ENCODE measurements at places on chromosomes 16 and 17.

- no peak for DNase-seq
Measured at GRCh38 chr16:50505714-50506542, 42.3 kb upstream of the NKD1 start.

GRCh38 chr17:57352665-57353175 is 96.4 kb downstream of the MSI2 start:
- DNase-seq, result no peak

DNA sequence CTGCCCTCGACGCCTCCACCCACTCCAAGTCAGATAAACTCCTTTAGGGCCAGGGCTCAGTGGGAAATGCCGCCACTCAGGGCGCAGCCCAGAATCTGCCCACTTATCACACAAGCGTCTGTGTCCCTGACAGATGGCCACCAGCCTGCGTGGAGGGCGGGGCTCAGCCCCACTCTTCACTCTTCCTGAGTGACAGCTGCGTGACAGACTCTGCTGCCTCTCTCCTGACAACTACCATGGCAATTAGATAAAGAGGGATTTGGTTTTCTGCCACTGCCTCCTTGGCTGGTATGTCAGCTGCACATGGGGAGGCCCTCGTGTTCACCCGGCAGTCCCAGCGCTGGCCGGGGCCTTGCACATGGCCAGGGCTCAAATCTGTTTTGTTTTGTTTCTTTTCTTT is 96.2 kb downstream of the RTN4RL1 start:
- no peak for DNase-seq

DNA sequence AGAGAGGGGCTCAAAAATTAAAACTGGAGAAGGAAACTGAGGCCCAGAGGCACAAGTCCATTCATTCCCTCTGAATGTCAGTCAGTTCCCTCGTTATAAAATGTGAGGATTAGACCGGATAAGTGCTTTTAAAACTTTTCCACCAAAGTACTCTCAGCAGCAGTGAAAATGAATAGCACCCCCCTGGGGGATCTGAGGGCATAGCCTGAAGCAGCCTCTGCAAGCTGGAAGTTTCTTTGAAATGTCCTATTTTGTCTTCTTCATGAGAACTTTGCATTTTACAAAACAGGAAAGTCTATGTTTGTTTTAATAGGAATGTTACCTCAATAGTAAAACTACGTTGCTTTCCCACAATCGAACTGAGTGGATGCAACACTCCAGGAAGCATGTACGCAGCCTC is 273.0 kb downstream of the CEP112 start:
- no peak for DNase-seq

DNA sequence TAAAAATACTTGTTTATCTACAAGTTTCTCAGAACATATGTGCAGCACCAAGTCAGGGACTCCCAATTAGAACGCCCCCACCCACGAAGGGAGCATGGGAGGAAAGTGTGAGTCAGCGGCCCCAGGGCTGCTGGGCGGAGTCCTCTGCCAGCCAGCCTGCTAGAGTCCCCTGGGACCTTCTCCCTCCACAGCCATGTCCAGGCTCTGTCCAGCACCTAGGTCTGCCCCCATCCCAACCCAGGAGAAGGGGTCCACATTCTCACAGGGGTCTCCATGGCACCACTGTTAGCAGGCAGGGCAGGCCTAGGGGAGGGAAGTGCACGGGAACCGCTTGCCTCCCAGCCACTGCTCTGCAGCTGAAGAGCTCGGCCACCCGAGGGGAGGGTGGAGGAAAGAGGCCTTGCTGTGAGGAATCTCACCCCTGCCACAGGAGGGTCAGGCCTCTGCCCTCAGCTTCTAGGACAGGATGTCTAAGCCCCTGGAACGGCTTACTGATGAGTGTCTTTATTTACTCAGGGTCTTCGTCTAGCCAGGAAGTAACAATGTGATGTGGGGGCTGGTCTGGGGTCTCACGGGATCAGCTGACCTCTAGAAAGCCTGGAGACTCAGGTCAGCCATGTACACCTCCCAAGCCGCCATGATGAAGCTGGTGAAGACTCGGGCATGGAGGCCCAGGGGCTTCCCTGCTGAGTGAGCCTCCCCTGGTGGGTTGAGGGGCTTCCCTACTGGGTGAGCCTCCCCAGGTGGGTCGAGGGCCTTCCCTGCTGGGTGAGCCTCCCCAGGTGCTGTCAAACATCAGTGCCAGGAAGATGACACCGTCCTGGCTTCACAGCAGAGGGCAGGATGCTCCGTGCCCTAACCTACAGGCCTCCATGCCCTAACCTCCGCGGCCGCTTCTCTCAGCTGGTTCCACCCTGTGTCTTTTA is 190.3 kb downstream of the RBFOX3 start:
- DNase-seq, result no peak

DNA sequence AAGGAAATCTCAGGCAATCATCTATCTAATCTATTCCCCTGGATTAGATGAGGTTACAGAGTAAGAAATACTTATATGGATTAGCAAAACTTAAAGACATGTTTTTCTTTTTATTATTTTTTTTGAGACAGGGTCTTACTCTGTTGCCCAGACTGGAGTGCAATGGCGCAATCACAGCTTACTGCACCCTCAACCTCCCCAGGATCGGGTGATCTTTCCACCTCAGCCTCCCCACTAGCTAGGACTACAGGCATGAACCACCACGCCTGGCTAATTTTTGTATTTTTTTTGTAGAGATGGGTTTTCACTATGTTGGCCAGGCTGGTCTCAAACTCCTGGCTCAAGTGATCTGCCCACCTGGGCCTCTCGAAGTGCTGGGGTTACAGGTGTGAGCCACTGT is 3.3 kb upstream of the NFE2L1 start:
- no peak for DNase-seq

DNA sequence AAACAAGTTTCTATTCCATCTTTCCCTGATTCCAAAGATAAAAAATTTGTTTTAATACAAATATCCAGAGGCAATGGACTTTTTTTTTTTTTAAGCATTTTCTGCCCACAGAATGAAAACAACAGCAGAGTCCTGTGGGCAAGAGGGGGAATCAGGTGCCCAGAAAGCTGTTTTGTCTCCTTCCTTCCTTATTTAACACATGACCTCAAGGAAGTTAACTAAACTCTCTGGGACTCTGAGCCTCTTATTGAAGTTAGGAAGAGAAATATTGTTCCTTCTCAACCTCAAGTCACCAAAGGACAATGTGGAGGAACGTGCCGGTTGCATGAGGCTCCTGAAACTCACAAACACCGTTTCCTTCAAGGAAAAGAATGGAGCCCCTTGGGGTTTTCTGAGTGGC is 34.9 kb downstream of the LITAF start:
- DNase-seq, result no peak

GRCh38 chr17:29093090-29093871 is 50.3 kb downstream of the PIPOX start:
- DNase-seq, result no peak

DNA sequence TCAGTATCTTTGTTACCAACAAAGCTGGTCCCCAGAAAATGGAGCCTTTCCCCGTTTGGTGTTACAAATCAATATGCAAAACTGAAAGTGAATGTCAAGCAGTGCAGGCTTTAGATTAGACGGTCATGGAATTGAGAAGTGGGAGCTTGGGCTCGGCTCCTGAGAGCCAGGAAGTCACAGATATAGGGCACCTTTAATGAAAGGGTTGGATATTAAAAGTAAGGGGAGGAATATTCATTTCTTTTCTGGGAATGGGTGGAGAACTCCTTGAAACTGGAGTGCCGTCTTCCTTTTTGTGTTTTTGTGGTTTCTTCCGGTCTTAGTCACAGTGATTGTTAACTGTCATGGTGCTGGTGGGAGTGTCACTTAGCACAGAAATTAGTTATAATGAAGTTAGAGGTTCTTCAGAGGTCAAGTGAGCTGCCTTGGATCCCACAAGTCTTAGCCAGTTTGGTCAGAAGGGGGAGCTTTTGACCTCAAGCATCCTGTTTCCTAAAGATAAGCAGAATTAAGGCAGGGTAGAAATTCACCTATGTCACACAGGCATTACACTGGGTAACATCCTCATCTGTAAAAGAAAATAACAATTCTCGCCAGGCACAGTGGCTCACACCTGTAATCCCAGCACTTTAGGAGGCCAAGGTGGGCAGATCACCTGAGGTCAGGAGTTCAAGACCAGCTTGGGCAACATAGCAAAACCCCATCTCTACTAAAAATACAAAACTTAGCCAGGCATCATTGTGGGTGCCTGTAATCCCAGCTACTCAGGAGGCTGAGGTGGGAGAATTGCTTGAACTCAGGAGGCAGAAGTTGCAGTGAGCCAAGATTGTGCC is 9.6 kb upstream of the EIF1 start:
- peak; percentile 92 for DNase-seq

DNA sequence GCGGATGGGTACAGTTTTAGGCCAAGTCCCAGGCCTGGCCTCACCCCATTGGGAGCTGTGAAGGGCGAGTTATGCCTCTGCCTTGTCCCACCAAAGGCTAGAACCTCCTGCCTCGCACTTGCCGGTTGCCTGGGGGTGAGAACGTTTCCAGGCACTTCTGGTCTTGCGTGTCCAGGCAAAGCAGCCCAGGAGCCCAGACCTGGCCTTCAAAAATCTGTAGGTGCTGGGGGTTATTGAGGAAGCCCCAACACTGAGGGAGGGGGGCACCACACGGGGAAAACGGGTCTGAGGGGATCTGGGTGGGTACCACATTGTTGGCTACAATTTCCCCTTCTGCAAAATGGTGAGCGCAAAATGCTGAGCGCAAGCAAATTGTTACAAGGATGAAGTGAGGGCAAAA is 12.2 kb upstream of the ATP2C2 start:
- DNase-seq, result no peak

DNA sequence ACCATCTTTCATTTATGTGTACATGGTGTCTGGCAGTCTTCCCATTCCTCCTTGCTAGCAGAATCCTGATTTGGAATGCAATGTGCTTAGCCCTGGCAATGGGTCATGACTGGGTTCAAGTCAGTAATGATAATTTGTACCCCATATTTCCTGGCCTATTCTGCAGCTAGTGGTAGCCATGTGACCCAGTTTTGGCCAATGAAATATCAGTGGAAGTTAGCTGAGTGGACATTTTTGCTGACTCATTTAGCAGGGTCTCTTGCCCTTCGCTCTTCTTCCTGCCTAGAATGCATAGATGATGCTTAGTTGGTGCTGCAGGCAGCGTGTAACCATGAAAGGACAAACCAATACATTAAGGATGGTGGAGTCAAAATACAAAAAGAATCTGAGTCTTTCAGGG is 78.8 kb upstream of the AKTIP start:
- no peak for DNase-seq

- DNase-seq, result no peak
Measured at GRCh38 chr17:81712468-81713003, 452 bp downstream of the SLC25A10 start.

DNA sequence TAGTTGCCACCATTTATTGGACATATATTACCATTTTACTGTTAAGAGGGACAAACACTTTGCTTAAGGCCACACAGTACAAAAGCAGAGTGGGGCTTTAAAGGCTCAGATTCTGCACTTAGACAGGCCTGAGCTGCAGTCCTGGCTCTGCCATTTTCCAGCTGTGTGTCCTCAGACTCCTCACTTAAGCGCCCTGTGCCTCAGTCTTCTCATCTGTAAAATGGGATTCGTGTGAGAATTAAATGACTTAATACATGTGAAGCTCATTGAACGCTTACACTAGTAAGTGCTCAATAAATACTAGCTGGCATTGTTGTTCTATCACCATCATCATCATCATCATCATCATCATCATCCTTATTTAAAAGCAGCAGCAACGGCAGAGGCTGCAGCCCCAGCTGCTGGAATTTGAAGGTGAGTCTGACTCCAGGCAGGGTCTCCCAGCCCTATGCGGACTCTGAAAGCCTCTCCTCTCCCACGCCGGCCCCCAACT is 445 bp upstream of the CACNG5 start:
- DNase-seq, result no peak

DNA sequence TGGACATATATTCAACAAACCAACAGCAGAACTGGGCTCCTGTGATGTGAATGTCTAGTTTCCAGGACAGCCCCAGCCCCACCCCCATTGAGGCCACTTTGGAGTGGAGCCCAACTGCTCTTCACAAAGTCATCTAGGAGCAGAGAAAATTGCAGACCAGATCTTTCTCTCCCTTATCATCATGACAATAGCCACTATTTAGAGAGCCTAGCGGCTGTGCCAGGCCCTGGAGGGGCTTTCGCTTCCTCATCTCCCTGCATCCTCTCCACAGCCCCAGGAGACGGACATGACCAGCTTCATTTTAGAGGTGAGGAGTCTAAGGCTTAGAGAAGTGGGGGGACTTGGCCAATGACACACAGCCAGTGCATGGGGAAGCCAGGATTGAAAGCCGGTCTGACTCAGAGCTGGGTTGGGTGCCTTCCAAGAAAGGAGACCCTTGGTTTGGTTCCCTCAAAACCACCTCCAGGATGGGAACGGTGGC is 1.4 kb downstream of the PRSS8 start:
- DNase-seq, result no peak

- DNase-seq, result no peak
Measured at GRCh38 chr17:9389111-9389527, 186.5 kb downstream of the STX8 start.

DNA sequence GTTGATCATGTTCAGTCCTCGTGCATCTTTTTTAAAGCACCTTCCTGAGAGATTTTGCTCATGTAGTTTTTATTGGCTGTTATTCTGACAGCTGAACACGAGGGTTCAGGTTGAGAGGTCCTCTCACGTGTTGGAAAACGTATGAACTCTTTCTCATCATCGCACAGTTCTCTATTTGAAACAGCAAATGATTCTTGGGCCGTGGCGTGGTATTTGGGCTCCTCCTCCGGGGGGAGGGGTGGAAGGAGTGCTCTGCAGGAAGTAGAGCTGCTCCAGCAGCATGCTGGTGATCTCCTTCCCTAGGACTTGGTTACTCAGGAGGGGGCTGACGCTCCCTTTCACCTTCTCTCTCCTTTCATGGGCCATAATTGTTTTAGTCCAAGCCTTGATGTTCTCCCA is 70.4 kb downstream of the KSR1 start:
- peak; percentile 22 for DNase-seq

- no peak for DNase-seq
Measured at GRCh38 chr17:65489413-65490155, 71.9 kb downstream of the AXIN2 start.

DNA sequence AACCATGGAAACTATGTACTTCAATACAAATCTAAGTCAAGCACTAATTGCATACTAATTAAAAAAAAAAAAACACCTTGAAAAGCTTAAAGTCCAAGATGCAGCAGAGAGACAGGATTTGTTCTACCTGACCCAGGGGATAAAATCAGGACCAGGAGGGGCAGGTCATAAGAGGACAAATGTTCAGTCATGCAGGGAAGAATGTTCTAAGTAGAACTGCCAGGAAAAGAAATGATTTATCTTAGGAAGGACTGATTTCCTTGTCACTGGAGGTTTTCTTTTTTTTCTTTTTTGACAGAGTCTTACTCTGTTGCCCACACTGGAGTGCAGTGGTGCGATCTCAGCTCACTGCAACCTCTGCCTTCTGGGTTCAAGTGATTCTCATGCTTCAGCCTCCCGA is 9.1 kb upstream of the GHDC start:
- no peak for DNase-seq
